ENCODE measurements at places on chromosomes 11 and 22.

DNA sequence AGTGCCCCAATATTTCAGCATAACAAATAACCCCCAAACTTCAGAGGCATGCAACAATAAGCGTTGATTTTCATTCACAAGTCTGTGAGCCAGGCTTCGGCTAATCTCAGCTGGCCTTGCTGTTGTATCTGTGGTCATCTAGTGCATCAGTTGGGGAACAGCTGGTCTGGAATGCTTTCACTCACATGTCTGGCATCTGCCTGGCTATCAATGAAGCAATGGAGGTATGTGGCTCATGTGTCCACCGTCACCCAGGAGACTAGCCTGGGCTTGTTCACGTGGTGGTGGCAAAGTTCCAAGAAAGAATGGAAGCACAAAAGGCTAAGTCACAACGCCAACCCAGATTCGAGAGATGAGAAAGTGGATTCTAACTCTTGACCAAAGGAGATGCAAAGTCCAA is 304.8 kb upstream of the ISX start:
- DNase-seq = no peak

- no peak for DNase-seq
These were observed 12.3 kb downstream of the TPCN2 start for GRCh38 chr11:69060806-69061712.

DNA sequence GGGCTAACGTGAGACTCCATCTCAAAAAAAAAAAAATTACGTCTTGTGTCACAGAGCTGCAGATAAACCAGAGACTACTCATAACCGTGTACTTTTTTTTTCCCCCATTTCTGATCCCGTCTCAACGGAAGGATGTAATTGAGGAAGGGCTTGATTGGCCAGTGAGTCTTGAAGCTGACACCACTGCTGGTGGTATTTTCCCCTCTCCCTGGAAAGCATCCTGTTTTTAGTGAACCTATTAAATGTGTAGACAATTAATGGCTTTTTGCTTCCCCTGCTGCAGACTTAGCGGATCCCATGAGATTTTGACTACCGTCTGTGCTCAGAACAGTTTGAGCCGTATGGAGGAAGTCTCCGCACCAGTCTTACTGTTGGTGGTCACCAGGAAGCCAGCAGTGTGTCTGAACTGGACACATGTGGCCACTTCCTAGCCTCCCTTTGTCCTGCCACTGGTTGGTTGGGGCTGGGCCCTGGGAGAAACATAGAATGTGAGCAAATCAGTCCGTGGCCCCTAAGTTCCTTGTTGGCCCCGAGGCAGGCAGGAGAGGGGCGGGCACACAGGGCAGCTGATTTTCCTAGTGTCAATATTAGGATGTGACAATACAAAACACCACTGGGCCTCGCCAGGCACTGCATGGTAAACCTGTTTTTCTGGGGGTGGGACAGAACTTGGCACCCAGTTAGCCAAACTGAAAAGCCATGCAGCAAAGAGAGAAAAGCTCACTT is 3.1 kb downstream of the BIK start:
- no peak for DNase-seq

DNA sequence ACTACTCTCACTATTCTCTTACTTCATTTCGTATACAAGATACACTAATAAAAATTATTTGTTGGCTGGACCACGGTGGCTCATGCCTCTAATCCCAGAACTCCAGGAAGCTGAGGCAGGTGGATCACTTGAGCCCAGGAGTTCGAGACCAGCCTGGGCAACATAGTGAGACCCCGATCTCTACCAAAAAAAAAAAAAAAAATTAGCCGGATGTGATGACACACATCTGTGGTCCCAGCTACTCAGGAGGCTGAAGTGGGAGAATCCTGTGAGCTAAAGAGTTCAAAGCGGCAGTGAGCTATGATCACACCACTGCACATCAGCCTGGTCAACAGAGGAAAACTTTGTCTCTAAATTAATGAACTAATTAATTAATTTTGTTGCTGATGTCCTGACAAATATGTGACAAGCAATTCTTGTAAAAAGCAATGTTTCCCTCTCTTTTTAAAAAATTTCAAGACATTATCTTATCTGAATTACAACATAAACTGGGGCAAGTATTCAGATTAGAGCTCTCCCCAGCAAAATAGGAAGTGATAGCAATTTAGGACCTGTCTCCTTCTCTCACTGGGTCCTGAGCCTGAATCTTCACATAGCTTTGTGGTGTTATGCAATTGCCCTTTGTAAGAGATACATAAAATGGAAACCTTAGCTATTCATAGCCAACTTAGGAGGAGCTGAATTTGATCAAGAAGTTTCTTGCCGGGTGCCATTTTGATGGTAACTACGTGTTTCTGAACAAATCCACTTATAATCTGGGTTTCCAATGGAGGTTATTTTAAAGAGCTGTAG is 17.6 kb upstream of the TMA7B start:
- DNase-seq = no peak

- no peak for DNase-seq
These were observed 12.3 kb downstream of the CD44 start for GRCh38 chr11:35151241-35151640.

DNA sequence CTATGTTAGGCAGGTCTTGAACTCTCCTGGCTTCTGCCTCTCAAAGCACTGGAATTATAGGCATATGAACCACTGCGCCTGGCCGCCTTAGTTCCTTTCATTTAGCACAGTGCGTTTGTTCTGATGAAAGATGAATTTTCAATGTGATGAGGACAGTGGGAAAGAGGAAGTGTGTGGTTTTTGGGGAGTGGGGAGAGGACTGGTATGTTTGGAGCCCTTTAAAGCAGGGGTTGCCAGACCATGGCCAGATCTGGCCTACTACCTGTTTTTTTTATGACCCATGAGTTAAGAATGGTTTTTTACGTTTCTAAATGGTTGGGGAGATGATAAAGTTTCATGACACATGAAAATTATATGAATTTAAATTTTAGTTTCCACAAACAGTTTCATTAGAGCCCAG is 12.5 kb downstream of the ATXN10 start:
- no peak for DNase-seq

DNA sequence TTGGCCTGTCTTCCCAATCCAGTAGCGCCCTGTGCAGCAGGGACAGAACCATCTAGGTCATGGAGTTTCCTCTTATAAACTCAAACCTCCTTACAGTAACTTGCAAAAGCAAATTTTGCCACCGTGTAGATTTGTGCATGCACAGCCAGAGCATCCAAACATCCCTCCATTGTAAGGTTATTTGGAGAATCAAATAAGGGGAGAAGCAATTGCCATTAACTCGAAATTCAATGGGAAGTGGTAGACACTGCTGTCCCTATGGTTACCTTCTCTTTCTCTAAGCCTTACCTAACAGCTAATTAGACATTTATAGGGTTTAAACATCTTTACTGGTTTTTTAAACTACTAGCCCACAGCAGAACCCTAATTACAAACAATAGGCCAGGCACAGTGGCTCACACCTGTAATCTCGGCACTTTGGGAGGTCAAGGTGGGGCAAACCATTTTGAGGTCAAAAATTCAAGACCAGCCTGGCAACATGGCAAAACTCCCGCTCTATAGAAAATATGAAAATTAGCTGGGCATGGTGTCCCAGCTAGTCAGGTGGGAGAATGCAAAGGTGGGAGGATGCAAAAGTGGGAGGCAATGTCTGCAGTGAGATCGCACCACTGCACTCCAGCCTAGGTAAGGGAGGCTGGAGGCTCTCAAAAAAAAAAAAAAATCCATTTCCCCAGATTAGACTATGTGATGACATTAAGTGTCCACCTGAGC is 6.6 kb downstream of the HSPA8 start:
- DNase-seq = no peak

- no peak for DNase-seq
These were observed 13.3 kb downstream of the CHST1 start for GRCh38 chr11:45651841-45652749.

DNA sequence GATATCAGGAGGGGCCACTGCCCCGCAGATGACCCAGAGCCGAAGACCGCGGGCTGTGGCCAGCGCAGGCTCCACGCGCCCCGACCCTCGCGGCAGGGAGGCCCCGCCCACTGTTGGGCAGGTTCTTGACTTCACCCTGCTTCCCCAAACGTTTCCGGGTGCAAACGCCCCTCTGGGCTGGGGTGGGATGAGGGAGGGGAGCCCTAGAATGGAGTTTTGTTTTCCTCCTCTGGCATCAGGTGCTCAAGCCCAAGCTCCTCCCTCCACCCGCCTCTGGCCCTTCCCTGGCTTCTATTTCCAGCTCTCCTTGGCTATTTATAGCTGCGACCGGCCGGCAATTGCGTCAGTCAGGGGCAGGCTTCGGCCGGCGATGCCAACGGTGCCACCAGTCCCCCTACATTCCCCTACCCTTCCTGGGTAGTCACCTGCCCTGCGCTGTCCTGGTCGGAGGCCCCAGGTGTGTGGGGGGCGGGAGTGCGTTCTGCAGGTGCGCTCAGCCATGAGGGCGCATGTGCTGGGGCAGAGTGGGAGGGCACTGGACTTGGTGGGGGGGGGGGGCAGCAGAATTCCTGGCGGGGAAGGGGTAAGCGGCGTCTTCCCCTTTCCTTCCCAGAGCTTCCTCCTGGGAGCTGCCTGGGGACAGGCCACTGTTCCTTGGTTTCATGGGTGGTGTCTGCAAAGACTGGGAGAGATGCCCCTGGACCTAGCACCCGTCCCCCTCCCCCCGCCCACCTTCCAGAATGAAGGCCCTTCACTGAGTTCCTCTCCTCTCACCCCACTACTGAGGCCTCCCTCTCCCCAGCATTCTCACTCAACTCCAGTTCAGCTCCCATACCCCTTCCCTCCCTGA is 23.6 kb downstream of the DUSP8 start:
- DNase-seq = no peak
